ENCODE measurements at places on chromosomes 16 and 17.

- DNase-seq = no peak
Measured at GRCh38 chr17:66923886-66924285, 40.6 kb upstream of the CACNG4 start.

DNA sequence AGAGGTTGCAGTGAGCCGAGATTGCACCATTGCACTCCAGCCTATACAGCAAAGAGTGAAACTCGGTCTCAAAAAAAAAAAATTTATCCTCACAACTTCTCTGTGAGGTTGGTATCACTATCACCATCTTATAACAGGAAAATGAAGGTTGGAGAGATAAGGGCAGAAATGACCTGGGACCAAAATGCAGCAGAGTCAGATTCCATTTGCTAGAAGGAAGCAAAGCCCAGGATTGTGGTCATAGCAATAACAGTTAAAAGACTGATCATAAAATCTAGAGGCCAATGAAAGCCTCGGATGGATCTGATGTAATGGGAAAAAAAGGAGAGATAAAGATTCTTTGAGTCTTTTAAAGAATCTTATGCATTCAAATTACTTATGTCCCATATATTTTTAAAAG is 69.6 kb upstream of the TEKT1 start:
- DNase-seq = no peak

GRCh38 chr16:29848420-29849297 is 14.4 kb downstream of the CDIPT start:
- peak; percentile 15 for DNase-seq

DNA sequence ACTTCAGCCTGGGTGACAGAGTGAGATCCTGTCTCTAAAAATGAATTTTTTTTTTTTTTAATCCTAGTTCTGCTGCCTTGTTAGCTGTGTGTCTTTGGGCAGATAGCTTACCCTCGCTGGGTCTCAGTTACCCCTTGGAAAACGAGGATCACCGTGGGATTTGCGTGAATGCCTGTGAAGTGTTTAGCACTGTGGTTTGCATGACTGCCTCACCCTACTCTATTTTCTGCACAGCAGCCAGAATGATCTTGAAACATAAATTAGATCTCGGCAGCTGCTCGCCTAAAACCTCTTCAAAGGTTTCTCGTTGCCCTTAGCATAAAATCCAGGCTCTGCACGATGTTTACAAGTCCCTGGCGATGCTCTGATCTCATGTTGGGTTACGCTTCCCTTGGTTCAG is 71.2 kb upstream of the GRIN2A start:
- no peak for DNase-seq

- no peak for DNase-seq
Measured at GRCh38 chr16:50323335-50324011, 45.3 kb downstream of the BRD7 start.

DNA sequence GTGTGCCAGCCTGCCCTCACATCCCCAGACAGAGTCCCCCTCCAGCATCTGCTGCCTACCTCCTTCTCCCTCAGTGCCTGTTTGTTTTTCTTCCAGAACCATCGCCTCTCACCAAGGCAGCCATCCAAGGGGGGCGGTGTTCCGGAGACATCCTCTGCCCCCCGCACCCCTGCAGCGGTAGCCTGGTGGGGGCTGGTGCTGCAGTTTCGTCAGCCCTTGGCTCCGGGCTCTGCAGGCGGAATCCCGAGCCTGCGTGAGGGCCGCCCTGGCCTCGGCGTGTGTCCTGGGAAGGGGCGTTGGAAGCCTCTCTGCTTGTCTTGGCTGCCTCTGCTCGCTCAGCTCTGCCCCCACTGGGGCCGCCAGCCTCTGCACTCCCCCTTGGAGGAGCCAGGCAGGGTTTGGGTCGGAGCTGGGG is 126.0 kb upstream of the CIBAR2 start:
- no peak for DNase-seq

GRCh38 chr17:41416479-41416878 is 7.9 kb downstream of the KRT37 start:
- no peak for DNase-seq

GRCh38 chr17:1179818-1180742 is at the start of gene ABR:
ABR (minus strand) TSS chr17:1179981; CDS start chr17:1179727, 254 bp downstream.
- DNase-seq = no peak

DNA sequence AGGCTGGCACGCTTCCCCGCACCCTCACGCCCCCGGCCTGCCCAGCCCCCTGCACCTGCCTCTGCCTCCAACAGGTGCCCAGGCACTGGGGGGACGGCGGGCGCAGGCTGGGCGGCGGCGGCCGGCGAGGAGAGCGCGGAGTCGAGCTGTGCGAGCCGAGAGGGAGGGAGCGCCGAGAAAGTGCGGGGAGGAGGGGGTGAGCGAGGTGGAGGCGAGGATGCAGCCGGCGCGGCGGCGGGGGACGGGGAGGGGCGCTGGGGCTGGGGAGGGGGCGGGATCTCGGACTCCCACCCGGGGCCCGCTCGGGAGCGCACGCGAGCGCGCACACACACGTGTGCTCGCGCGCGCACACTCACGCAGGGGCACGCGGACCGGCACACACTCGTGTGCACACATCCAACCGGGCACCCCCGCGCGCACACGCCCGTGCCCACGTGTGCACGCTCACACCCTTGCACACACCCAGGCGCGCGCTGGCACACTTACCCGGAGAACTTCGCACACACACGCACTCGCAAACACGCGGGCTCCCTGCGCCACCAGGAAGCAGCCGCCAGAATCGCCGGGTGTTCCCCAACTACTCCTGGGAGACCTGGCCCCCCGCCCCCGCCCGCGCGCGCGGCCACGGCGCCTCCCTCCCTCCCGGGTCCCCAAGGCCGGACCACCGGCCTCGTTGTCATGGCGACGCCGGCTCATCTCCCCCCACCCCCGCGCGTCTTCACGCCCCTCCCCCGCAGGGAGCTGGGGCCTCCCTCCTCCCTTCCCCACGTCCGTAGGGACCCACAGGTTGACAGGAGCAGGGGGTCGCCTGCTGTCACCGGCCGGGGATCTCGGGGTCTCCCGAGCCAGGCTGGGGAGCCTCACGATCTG is at the start of gene DOC2A:
DOC2A (minus strand) TSS at position 184 of the 870 bp plus-strand sequence. CDS start 805 bp downstream, outside the sequence.
- peak; percentile 4 for DNase-seq
